ENCODE measurements at places on chromosomes 2 and 18.

DNA sequence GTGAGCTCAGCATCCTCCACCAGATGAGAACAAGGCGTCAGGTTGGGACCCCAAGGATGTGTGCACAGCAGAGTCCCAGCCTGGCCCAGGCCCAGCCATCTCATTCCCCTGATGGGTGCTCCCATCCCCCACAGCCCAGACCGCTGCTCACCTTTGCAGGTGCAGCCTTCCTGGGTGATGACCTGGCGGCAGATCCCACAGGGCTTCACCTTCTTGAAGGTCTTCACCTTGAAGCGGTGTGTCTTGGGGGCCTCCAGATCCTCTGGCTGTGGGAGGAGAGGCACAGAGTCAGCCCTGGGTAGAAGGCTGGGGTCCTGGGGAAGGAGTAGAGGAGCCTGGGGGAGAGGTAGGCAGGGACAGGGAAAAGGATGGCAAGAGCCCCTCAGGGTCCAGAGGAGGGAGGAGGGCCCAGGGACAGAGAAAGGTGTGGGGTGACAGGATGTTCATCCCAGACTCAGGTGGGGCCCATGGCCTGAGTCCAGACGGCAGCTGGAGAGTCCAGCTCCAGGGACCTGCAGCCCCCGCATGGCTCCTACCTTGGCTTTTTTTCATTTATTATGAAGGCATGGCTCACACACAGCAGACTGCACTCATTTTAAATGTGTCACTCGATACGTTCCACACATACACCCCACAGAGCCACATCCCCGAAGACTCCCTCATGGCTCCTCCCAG, 11.9 kb downstream of the TNS1 start:
- no peak for DNase-seq

- no peak for DNase-seq
These were observed 98.9 kb downstream of the MYT1L start for GRCh38 chr2:2232167-2232566.

DNA sequence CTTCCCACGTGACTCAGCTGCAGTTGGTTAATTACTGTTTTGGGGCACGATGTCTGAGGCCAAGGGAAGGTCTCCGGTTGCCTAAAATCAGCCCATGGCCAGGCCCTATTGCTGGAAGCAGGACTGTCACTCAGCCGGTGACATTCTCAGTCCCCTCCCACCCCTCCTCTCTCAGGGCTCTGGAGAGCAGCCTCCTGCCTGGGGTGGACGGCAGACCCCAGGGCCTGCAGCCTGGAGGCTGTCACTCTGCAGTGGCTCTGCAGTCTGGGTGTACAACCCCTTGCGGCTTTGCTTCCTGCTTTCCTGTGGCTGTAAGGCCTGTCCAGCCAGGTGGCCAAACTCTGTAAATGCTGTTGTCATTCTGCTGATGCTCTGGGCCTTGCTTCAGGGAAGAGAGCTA, 32.8 kb downstream of the ZBTB7C start:
- DNase-seq: no peak

DNA sequence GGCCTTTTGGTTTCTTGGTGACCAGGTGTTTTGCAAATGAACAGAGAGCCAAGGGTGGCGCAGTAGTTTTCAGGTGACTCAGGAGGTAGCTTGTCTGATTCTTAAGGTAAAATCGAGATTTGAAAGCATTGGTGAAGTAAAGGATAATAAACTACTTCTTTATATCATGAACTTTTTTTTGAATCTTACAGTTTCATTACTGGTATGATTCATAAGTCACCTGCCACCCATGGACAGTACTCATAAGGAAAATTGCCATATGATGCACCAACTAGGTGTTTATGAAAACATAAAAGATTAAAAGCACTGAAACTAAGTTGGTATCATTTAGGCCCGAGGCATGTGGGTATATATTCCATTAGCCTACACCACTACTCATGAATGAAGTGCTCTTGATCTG, 84.1 kb upstream of the MGAT5 start:
- no peak for DNase-seq

- no peak for DNase-seq
These were observed 379.3 kb downstream of the SOX11 start for GRCh38 chr2:6071519-6071918.

- DNase-seq: peak; percentile 65
These were observed 35.6 kb downstream of the FBLN7 start for GRCh38 chr2:112173646-112174319.

- peak; percentile 84 for DNase-seq
These were observed 139.9 kb upstream of the ZEB2 start for GRCh38 chr2:144659731-144660275.

GRCh38 chr18:21369146-21369545, 127.1 kb downstream of the GREB1L start:
- DNase-seq: peak; percentile 69

DNA sequence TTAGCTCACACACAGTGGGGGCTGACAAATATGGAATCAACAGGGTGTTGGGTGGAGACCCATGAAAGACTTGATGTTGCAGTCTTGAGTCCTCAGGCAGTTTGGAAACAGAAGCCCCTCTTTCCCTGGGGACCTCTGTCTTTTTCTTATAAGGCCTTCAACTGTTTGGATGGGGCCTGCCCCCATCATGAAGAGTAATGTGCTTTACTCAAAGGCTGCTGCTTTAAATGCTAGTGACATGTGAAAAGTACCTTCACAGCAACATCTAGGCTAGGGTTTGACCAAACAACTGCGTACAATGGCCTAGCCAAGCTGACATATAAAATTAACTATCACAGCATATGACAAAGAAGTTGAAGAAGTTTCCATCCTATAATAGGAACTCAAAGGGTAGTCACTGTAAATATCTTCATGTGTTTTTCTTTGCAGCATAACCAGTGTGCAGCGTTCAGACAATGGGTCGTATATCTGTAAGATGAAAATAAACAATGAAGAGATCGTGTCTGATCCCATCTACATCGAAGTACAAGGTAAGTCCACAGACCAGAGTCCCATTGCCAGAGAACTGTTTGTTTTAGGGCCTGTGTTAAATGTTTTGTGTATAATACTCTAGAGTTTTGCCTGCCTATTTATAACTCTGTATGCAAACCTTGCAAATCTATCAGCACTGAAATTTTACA, 46.3 kb downstream of the MERTK start:
- no peak for DNase-seq

- DNase-seq: peak; percentile 93
These were observed 257.2 kb downstream of the SRBD1 start for GRCh38 chr2:45353879-45354278.

- no peak for DNase-seq
These were observed 247.6 kb downstream of the TMX3 start for GRCh38 chr18:68467329-68467728.

- DNase-seq: no peak
These were observed 39.5 kb downstream of the VWC2L start for GRCh38 chr2:214450118-214450894.

DNA sequence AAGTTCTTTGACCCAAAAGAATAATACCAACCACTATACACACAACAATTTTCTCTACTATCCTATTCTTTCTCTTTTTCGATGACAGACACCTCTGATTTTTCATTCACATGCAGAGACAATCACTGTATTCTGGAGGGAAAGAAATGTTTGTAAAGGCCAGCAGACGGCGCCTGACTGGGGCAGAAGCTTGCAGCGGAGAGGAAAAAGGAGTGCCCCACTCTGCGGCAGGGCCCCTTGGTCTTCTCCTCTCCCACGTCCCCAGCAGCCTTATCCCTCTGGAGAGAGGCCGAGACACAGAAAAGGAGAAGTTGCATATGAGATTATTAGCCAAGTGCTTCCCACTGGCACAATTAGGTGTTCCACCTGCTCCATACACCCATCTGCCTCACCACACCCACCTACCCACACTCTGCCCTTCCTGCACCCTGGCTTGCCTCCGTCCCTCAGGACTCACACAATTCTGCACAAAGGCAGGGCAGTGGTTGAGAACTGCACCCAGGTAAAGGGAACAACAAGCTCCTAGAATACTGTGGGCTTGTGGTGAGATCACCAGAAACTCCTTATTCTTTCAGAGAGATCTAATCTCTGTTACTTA, 687.3 kb downstream of the NRXN1 start:
- DNase-seq: no peak

GRCh38 chr2:64085936-64086335, 58.3 kb downstream of the PELI1 start:
- no peak for DNase-seq

- no peak for DNase-seq
These were observed 67.2 kb downstream of the SRD5A2 start for GRCh38 chr2:31513553-31513952.

DNA sequence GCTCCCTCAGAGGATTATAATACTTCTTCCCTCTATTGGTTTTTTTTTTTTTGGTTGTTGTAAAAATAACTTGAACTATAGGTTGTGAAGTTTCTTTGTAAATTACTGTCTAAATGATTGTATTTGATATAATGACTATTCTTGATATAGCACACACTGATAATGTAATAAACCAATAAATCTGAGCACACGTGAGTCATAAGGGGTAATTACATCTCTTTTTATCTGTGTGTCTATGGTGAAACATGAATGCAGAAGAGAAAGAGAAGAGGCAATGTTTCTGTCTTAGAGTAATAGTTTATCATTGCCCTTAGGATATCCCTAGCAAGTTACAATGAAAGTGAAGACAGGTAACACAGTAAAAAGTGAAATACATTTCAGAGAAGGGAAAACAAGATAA, 64.1 kb upstream of the RAPGEF4 start:
- no peak for DNase-seq

- no peak for DNase-seq
These were observed 84.4 kb downstream of the DYM start for GRCh38 chr18:49376046-49376445.

- no peak for DNase-seq
These were observed 17.0 kb upstream of the CYTIP start for GRCh38 chr2:157460897-157461296.

DNA sequence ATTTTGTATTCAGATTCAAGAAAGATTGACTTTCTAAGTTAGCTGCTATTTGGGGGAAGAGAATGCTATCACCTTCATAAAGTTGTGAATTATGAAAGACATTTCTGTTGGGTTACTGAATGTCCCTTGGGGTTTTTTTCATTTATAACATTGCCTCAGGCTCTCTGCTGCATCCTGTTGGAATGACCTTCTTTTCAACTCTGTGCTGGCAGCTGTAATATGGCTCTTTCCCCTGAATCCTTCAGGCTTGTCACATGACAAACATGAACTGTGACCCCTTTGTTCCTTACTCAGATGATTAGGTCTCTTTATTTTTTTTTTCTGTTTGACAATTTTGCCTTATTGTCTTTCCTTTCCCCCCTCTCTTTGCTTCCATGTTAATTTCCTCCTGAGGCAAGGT, 159.8 kb downstream of the TAF4B start:
- DNase-seq: peak; percentile 40

GRCh38 chr18:10116574-10116973, 202.8 kb downstream of the VAPA start:
- no peak for DNase-seq

GRCh38 chr2:224354632-224355211, 47.2 kb downstream of the FAM124B start:
- no peak for DNase-seq

GRCh38 chr2:126932966-126933710, 34.4 kb downstream of the TEX51 start:
- DNase-seq: no peak

DNA sequence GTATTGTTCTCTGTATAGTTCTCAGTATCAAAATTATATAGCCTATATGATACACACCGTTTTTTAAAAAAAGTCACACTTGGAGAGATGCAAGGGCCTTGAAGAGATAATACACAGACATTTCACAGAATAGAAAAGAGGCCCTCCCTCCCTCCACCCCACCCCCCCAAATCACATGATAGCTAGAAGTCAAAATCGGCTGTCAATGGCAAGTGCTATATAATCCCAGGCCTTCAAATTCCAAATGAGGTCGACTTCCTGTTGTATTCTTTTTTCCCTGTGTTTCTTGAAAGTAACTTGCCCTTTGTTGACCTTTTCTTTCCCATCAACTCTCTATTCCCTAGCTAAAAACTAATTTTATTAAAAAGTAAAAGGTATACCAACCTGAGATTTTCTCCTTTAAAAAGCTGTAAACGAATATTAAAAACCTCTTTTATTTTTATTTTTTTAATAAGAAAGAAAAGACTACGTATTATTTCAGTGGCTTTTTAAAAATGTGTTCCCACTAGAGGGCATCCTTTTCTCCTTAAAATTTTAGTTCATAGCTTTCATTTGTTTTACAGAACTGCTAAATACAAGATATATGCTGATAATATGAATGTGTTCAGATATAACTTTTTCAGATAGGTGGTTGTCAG, 46.6 kb downstream of the KCMF1 start:
- DNase-seq: peak; percentile 33

DNA sequence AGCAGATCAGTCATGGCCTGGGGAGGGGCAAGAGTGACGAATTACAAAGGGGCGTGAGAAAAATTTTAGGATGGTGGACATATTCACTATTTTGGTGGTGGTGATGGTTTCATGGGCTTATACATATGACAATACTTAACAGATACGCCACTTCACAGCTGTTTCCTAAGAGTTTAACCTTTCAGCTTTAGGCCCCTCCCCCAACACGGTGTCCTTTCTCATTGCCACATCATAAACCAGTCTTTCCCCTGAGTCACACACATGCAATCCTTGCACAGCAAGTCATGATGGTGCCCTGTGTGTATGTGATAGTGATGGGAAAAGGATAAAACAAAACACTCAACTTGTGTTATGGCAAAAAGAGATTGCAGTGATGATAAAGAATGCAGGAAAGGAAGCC, 47.6 kb upstream of the IL1R1 start:
- DNase-seq: no peak

DNA sequence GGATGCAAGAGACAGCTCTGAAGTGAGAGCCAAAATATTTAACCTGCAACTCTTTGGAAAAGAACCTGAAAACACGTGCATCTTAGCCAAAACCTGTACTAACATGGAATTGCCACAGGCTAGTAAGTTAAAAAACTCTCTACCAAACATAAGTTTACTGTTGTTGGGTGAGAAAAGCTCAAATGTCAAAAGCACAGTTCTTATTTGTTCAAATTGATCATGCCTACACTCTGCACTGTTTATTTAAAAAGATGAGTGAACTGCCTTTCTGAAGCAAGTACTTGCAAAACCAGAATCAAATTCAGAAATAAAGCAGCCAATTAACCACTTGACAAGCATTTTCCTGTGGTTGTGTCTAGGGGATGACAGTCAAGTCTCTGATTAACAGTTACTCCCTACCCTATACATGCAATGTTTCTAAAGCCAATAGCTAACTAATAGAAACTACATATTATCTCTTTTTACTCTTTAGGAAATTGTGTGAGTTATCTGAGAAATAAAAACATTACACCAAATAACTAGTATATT, 5.6 kb downstream of the IKZF2 start:
- no peak for DNase-seq

GRCh38 chr18:10892786-10893185, 256.6 kb downstream of the PIEZO2 start:
- DNase-seq: peak; percentile 14

All from Caki2 (cell line).